ENCODE measurements at places on chromosomes 11 and 22.

GRCh38 chr11:126127898-126128297 lies 65.2 kb upstream of the CDON start:
- no peak for DNase-seq

GRCh38 chr22:20532256-20532993 lies 25.0 kb downstream of the MED15 start:
- DNase-seq = no peak

- DNase-seq = no peak
These were observed 584.0 kb upstream of the RAG2 start for GRCh38 chr11:37182031-37182430.

GRCh38 chr22:17647991-17648390 lies 9.4 kb downstream of the BCL2L13 start:
- no peak for DNase-seq
